ENCODE measurements at places on chromosomes 3 and 15. TPM values are rescaled to one million over a fixed set of nuclear protein-coding genes. Genes with fewer than 3 reads are reported as not detected.

Gene ONECUT1
- not detected for total RNA-seq

Gene XCR1
- total RNA-seq: not detected

Gene TIMP4
- total RNA-seq: 4.4 TPM

Gene FBXL2
- 10.4 TPM for total RNA-seq

Gene CTXN2
- not detected for total RNA-seq

Gene ADGRG7
- total RNA-seq: not detected

Gene HRH1
- 35.2 TPM for total RNA-seq

Gene CLRN1
- not detected for total RNA-seq

Gene CMTM8
- 7.3 TPM for total RNA-seq

Gene GUCA1C
- total RNA-seq: 1.3 TPM

Gene FOXB1
- not detected for total RNA-seq

Gene TM4SF4
- total RNA-seq: 0.65 TPM

Gene TTC21A
- total RNA-seq: 5.2 TPM

Gene FANCD2
- total RNA-seq: 33.1 TPM

Gene CSTA
- total RNA-seq: not detected

Gene DUOXA1
- not detected for total RNA-seq

Gene LRRC15
- under 0.01 TPM for total RNA-seq

Gene CACNA2D3
- total RNA-seq: 0.13 TPM

Gene C3orf22
- total RNA-seq: not detected

Gene ULK3
- total RNA-seq: 18.6 TPM

Gene CLDN16
- total RNA-seq: 0.16 TPM

Gene CAMK2N2
- 0.16 TPM for total RNA-seq

Gene ERC2
- 1.8 TPM for total RNA-seq

Gene DCUN1D1
- total RNA-seq: 10.5 TPM

Gene IQCF5
- total RNA-seq: not detected

Gene MFAP1
- total RNA-seq: 10.1 TPM

Gene SLC15A2
- 0.16 TPM for total RNA-seq

Gene RASGRF1
- total RNA-seq: 0.38 TPM

Gene ITGA11
- 7.8 TPM for total RNA-seq

Gene LMOD3
- not detected for total RNA-seq

Gene LSAMP
- total RNA-seq: 9.8 TPM

Gene PAK6
- total RNA-seq: 9.0 TPM

Gene AP3B2
- total RNA-seq: 0.16 TPM

Gene BCHE
- 1.1 TPM for total RNA-seq

Gene KIF9
- total RNA-seq: 6.0 TPM

Gene CD200R1
- not detected for total RNA-seq

Gene BMF
- 4.1 TPM for total RNA-seq

Gene CASR
- total RNA-seq: not detected

Gene LRTM1
- not detected for total RNA-seq

Gene SNX22
- total RNA-seq: under 0.01 TPM

Gene GOLGA8G
- not detected for total RNA-seq

Gene ACTRT3
- 2.6 TPM for total RNA-seq

Gene ADAMTS9
- total RNA-seq: 5.4 TPM

All from mesangial cell (primary cell).